ENCODE measurements at places on chromosomes 6 and 20.

GRCh38 chr6:170355661-170356060 is 49.1 kb downstream of the FAM120B start:
- DNase-seq = no peak

DNA sequence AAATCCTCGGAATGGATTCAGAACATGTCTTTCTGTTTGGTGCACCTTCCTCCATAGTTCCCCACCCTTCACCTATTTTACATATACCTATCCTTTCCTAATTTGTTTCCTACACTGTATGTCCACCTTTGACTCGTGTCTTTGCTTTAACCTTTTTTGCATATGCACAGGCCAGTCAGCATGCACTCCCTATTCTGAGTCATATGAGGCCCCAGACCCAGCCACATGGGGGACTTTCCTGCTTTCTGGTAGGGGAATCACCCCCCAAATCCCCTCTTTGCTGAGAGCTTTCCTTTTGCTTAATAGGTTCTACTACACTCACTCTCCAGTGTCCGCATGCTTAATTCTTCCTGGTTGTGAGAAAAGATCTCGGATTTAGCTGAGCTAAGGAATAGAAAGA is 393.8 kb upstream of the IMPG1 start:
- no peak for DNase-seq

- no peak for DNase-seq
These were observed 54.3 kb upstream of the CNR1 start for GRCh38 chr6:88220493-88220892.

DNA sequence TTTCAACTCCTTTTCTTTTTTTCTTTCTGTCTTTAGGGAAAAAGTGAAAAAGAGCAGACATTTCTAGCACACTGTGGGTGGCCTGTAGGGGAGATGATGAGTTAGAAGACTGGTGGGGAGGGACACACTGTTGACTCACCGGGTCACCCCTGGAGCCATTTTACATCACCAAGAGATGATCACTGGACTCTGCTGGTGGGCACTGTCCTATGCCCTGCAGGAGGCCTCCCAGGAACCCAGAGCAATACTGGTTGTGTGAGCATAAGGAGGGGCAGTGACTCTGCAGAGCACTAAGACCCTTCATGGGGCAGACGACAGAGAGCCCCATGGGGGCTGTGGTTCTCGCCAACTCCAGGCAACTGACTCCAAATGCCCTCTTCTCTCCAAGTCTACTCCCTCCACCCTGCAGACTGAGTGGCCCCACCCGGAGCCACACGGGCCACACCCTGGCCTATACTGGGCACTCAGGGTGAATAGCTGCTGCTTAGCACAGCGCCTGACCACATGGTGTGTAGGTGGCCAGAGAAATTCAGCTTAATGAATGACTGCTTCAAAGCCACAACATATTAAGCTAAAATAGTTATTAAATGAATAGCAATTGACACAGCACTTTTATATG is 177.5 kb downstream of the CDC5L start:
- DNase-seq = no peak

DNA sequence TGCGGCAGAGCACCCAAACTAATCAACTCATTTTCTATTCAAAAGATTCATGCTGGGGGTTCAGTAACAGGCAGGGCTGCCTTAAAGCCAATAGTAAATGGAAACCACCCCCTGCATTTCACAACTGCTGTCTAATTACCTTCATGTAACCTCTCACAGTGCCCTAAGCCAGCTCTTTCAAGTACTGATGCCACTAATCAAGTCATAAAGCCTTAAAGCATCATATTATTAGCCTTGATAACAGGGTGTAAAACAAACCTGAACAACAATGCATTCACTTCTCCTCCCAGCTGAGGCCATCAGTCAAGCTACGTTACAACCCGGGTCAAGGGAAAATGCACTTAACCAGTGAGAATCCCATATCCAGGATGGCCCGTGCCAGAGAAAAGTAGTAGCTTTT is 33.0 kb downstream of the TRERF1 start:
- DNase-seq = no peak

GRCh38 chr20:36856195-36856594 is 19.7 kb upstream of the TLDC2 start:
- DNase-seq = no peak

DNA sequence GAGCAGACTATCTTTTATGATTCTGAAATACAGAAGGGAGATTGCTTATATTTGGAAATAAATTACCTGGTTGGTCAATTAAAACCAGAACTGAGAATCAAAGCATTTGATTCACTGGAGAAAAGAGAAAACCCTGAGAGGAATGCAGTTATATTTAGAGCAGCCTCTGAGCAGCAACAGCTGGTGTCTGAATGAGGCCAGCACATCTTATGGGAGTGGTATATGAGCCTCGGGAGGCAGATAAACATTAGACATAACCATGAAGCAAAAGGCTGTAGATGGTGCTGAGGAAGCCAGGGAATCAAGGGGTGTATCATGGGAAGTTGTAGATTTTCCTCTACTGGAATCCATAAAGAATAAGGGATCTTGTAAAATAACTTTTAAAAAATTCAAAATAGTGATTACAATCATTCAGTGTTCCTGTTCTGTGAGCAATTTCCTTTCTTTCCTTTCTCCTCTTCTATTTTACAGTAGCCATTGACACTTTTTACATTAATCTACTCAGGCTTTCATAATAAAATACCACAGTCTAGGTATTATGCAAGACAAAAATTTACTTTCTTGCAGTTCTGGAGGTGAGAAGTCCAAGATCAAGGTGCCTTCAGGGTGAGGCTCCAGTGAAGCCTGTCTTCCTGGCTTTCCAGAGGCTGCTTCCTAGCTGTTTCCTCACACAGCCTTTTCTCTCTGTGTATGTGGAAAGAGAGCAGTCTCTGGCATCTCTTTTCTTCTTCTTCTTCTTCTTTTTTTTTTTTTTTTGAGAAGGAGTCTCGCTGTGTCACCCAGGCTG is 32.8 kb upstream of the ENPP5 start:
- no peak for DNase-seq

GRCh38 chr20:35595901-35596300 is 19.7 kb upstream of the SPAG4 start:
- DNase-seq = no peak

- DNase-seq = no peak
These were observed 20.0 kb upstream of the SNTA1 start for GRCh38 chr20:33463332-33464101.

DNA sequence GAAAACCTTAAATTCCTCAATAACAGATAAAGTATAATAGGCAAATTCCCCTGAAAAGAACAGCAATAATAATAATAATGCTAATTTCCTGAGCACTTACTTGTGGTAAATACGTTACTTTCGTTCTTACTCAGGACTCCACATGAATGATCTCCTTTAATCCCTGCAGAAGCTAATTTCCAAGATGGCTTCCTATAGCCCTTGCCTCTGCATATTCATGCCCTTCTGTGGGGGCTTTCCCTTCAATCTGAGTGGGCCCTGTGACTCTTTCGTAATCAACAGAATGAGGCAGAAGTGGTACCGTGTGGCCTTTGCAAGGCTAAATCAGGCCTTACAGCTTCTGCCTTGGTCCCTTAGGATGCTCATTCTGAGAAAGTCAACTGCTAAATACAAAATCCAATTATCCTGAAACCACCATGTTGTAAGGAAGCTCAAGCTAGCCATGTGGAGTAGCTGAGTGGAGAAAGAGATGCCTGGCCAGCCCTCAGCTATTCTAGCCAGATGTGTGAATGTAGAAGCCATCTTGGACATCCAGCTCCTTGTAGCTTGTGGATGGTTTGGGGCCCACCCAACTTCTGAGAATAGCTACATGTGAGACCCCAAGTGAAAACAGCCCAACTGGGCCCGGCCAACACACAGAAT is 50.5 kb downstream of the MCUR1 start:
- no peak for DNase-seq

- no peak for DNase-seq
These were observed at the start of gene CCDC170 for GRCh38 chr6:151493804-151494234. Gene CCDC170, plus strand, starts transcription at chr6:151494017. Its CDS starts 112 bp downstream, at chr6:151494129.

- peak; percentile 32 for DNase-seq
These were observed 2.8 kb upstream of the CDSN start for GRCh38 chr6:31122791-31123706.

GRCh38 chr6:168943231-168943905 is 310.3 kb downstream of the THBS2 start:
- no peak for DNase-seq

DNA sequence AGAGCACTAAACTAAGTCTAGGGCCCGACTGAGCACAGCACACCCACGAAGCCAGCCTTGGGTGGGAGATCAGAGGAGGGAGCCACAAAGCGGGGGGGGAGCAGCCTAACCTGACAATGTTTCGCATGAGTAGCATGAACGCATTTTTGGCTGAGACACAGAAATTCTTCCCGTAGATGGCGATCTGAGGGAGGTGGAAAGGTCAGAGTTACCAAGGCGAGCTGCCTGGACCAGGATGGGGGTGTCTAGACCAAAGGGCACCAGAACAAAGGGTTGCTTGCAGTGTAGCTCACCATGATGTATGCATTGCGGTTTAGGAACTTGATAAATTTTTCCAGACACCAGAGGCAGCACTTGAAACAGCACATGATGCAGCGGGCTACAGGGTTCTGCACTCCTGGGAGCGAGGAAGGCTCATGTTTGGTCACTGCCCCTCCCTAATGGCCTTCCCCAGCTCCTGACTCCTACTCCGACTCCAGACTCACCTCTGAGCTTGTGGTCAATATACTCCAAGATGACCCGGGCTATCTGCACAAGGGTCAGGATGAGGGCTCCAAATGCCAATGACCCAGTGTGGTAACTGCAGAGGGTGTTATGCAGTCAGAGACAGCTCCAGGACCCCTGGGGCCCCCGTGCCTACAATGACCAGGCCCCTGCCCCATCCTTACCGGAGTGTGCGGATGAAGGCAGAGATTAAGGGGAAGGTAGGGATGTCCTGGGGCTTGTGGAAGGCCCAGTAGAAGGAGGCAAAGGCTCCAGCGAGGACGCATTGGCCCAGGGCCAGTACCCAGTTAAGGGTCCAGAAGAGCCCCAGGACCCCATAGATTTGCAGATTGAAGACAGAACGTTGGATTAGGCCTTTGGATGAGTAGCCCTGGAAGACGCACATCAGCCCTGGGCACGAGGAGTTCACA is 2.8 kb upstream of the NEU1 start:
- DNase-seq = no peak

DNA sequence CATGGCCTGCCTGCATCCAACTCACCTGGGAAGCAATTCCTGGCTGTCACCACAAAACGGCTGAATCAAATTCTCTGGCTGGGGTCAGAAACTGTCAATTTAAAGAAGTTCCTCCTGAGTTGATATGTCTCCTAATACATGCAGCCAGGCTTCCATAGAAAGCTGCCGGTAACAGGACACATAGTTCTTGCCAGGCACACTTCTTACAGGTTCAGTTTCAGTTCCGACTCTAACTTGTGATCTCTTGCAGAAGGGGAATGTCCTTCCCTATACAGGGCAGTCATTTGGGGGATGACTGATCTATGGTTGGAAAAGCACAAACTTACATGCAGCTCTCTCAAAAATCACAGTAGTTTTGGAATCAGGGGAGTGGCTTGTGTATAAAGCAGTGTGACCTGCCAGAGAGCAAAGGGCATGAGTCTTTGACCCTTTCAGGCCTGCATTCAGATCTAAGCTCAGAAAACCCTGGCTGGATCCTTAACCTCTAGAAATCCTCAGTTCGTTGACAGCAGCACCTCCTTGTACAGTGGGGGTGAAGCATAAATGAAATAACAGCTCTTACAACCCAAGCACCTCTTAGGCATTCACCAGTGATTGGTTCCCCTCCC is 195.6 kb downstream of the SCP2D1 start:
- DNase-seq = no peak

GRCh38 chr6:121794630-121795029 is 359.2 kb downstream of the GJA1 start:
- DNase-seq = no peak

- no peak for DNase-seq
These were observed 25.7 kb downstream of the RCAN2 start for GRCh38 chr6:46465294-46466165.

DNA sequence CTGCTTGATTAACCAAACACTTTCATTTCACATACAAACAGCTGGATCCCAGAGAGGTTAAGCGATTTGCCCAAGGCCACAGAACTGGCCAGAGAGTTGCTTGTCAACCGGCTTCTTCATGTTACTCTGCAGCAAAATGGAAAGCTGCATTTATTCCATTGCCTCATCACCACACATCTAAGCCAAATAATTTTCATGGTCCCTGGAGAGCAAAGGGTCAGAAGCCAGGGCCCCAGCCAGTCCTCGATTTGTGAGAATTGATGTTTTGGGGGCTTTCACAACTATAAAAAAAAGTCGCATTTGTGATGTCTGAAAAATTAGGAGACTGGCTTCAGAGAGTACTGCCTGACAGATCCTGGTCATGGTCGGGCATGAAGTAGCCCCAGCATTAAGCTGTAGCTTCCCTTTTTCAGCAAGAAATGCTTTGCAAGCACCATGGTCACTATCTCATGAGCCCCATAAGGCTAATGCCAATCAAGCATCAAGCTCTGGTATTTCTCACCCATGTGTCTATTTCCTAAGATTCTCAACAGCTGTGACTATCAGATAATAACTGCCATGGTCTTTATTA is 95.8 kb downstream of the BANF2 start:
- DNase-seq = no peak

GRCh38 chr6:108198761-108199498 is 33.1 kb downstream of the NR2E1 start:
- DNase-seq = no peak

DNA sequence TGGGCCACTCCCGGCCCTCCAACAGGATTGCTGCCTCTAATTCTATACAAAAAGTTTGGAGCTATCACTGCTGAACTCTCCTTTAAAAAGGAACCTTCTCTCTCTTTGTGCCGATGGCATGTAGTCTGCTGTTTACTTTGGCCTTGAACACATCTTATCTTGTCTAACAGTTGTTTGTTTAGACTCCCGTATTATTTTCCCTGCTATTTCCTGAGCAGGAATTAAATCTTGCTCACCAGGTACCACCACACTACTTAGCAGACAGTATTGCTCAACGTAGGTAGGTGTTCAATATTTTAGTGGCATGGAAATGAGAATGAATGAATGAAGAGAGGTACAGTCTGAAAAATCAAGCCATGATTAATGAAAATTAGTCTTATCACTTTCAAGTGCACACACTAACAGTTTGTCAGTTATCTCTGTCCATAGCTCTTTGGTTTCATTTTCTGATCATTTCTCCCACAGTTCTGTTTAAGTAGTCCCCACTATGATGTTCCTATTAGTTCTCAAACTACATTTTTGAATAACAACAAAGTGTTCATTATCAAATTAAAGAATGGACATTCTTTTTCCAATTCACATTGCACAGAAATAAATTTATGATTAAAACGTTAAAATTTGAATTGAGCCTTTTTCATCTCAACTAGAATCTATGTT is 6.8 kb upstream of the HEY2 start:
- DNase-seq = no peak

DNA sequence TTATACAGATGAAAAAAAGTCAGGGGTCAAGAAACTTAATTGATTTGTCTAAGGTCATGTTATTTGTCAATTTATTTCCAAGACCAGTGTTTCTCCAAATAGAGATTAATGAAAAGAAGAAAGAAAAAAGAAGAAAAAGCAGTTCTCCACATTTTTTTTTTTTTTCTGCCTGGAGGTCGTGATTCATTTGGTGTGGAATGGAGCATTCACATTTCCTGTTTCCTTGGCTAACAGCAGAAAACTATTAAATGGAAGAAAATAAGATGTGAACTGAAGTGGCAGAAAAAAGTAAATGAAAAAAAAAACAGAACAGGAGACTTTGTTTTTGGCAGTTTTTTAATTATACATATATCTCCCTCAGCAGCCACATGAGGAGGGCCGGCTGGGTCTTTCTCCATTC is 470.8 kb upstream of the ZNF337 start:
- no peak for DNase-seq

GRCh38 chr20:48901326-48901725 is 20.2 kb upstream of the ARFGEF2 start:
- DNase-seq = no peak

GRCh38 chr6:32187009-32187709 is 2.8 kb downstream of the PBX2 start:
- no peak for DNase-seq

GRCh38 chr6:7692453-7692784 is 33.5 kb upstream of the BMP6 start:
- DNase-seq = no peak
